Activated CD8-positive, alpha-beta memory T cell treated with anti-CD3 and anti-CD28 coated beads for 1 hour (primary cell): ENCODE measurements at places on chromosomes 3 and 15.

DNA sequence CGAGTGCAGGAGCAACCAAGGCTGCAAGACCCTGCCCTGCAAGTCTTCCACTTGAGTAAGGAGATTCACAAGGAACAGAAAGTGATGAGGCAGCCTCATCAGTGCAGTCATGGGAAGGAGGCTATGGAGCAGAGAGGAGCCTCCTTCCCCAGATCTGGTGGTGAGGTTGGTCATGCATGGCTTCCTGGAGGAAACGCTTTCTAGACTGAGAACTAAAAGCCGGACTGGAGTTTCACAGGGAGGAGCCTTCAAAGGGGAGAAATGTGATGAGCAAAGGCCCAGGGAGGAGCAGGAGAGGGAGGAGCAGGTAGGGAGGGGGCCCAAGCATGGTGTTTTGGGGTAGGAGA, 139.9 kb downstream of the SRGAP3 start:
- DNase-seq, result no peak

- DNase-seq, result no peak
These were observed 89.2 kb downstream of the CORO2B start for GRCh38 chr15:68667800-68668625.

GRCh38 chr15:62647202-62647842, 395.2 kb upstream of the TPM1 start:
- no peak for DNase-seq

DNA sequence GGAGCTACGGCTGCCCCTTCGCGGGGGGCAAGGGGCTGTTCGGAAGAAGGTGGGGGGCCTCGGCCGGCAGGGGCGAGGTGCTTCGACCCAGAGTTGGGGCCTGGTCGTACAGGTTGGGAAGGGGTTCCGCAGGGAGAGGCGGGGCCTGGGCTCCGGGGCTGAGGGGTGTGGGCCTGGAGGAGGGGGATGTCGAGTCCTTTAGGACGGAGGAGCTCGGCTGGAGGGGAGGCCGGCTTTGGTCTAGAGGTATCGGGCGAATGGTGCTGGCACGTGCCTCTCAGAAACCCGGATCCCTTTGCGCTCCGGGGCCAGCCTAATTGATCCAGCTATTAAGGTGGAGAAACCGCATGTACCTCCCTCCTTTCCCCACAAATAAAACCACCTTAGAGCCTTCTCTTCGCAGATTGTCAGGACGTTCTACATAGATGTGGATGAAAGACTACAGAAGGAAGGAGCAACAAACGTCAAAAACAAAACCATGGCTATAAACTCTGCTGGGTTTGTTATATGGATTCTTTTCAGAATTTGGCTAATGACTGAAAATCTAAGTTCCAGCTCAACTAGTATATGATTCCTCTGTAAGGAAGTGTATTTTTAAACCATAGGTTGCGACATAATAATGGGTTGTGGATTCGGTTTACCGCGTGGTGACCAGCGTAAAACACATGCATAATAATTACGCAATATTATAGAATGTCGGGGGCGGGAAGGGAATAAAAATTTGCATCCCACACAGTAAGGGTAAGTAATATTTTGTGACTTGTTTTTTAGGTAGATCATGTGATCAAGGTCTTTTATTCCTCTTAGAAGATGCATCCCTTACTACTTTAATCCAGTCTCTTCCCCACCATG, 644 bp upstream of the NGLY1 start:
- DNase-seq, result no peak

- no peak for DNase-seq
These were observed 118.9 kb upstream of the MBNL1 start for GRCh38 chr3:152149832-152150231.

- no peak for DNase-seq
These were observed 135.0 kb upstream of the PRICKLE2 start for GRCh38 chr3:64360280-64360679.

DNA sequence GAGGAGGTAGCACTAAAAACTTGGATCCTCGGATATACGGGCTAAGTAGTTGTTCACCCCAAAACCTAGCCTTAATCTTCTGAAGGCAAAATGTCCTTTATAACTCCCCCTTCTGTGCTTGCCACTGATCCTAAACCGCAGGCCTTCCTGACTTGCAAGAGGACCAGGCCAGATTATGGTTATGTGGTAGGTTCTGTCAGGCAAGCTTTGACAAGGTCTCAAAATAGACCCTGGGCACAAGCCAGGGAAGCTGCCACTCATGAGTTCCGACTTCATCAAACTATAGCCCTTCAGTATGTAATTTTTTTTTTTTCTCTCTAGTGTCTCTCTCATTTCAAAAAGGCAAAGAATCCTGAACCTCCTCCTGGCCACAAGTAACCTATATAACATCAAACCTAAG, 3.2 kb downstream of the LRRFIP2 start:
- no peak for DNase-seq

DNA sequence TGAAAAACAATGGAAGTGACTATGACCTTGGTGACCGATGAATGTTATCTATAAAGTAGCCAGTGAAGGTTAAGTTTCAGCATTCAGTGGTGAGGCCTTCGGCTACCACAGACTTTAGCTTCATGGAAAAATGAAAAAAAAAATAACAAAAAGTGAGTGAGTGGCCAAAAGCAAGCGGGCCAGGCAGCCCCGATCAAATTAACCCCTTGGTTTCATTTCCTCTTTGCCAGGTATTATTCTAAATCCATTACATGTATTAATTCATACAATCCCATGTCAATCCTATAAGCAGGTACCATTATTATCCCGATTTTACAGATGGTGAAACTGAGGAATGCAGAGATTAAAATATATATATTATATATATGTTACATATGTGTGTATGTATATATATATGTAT, 21.0 kb upstream of the CHCHD6 start:
- DNase-seq, result no peak

DNA sequence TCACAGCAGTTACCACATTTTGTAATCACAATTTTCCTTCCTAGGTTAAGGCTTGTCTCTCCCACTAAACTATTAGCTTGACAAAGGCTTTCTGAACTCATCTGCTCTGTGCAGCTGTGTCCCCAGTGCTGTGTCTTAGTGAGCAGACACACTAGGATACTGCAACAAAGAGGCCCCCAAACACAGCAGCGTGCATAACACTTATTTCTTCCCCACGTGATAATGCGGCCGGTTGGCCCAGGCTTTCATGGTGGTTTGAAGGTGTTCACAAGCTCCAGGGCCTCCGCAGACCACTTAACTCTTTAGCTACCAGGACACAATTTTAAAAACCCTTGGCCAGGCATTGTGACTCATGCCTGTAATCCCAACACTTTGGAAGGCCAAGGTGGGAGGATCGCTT, 2.2 kb upstream of the HDAC11 start:
- DNase-seq, result no peak

GRCh38 chr3:4836516-4836915, 142.7 kb upstream of the BHLHE40 start:
- no peak for DNase-seq

GRCh38 chr3:143119974-143120715, 574 bp downstream of the CHST2 start:
- DNase-seq, result no peak

DNA sequence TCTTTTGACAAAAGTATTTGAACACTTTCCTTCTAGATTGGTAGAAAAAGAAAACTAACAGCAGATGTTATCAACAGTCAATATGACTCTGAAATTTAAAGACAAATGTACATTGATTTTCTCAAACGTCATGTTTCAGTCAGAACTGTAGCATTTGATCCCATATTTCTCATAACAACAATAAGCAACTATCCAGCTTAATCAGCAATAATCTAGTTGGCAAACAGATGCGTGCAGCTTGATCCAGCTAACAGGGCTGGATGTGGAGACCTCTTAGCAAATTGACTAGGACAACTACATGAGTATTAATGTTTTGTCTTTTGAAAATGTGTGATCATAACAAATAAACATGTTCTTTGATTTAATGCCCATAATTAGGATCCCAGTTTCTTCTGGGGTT, 94.0 kb upstream of the STT3B start:
- DNase-seq, result no peak

GRCh38 chr15:78007211-78007931, 70.1 kb downstream of the TBC1D2B start:
- no peak for DNase-seq

DNA sequence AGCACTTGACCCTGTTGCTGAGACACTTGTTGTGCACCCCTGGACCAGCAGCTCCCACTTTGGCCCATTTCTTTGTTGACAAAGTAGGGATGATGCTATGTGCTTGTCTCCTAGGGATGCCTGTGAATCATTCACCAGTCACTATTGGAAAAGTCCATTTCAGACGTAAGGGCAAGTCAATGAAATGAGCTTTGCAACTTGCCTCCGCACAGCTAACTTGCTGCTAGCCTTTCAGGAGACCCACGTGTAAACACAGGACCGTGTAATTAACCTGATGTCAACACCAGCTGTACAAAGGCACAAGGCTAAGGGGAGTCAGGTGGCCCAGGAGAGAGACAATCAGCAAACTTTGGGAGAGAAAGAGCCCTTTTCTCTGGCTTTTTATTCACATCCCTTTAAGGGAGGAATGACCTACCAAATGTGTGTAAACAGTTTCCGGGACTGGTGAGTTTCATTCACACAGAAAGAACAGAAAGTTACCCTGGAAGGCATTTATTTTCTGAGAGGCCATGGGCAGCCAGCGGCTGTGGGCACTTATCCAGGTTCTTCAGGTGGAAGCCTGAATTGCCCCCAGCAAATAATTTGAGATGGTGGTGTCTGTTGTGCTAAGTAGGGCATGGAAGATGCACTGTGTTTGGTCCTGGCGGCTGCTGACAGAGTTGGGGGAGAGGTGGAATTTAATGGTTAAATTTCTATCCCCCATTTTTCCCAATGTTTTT, 54.0 kb downstream of the TIPARP start:
- DNase-seq, result no peak

DNA sequence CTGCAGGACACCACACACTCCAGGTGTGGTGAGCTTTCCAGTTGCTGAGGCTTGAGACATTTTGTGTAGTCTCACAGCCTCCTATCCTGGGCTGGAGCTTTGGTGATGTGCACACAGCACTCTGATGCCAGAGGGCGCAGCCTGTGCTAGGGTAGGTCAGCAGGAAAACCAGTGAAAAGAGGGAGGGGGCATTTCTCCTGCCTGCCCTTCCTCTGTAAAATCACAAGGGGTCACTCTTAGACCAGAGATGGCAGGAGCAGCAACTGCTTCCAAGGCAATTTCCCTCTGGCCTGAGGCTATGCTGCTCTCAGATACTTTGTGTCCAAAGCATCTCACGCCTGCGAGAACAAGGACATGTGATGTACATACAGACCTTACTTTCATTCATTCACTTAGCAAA, 16.5 kb upstream of the MUSTN1 start:
- DNase-seq, result no peak

DNA sequence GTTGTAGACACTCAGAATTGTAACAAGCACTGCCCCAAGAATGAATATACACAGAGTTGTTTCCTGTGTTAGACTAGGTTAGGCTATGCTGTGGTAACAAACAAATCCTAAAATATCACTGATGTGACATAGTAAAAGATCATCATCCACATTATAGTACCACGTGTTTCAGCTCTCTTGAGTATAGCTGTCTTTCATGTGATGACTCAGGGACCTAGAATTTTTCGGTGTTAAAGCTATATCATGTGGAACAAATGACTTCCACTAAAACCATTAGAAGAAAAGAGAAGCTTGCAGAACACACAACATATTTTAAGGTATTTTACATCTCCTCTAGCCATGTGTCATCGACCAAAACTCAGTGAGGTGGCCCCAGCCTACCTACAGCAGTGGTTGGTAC, 307.9 kb upstream of the RBMS3 start:
- DNase-seq, result no peak

- DNase-seq, result no peak
These were observed 94.6 kb downstream of the ZPLD1 start for GRCh38 chr3:102529452-102529851.

DNA sequence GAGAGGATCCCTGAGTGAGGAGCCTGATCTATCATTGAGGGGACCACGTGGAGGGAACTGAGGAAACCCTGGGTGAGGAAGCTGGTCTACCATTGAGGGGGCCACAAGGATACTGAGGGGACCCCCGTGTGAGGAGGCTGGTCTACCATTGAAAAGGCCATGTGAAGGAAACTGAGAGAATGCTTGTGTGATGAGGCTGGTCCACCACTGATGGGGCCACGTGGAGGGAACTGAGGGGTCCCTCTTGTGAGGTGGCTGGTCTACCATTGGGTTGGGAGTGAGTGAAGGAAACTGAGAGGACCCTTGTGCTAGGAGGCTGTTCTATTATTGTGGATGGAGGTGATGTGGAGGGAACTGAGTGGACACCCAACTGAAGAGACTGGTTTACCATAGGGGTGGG, 161.3 kb downstream of the FBLN2 start:
- DNase-seq, result no peak

GRCh38 chr3:48464713-48465221, 18.2 kb downstream of the ATRIP start:
- no peak for DNase-seq

GRCh38 chr3:6421666-6422445, 439.1 kb upstream of the GRM7 start:
- no peak for DNase-seq

DNA sequence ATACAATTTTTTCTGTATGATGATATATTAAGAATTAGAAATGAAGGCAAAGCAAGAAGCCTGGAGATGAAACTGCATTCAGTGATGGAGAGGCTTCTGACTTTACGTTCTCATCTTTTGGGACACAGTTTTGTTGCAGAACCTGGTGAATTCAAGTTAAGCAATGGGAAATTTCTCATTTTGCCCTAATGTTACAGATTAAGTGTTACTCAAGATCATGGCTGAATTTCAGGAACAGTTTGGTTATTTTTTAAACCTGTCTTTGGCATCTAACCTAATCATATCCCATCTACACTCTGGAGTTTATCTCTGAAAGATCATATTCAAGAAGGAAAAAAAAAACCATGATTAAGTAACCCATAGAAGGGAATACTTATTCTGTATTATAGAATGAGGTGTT, 6.0 kb downstream of the NIT2 start:
- no peak for DNase-seq

DNA sequence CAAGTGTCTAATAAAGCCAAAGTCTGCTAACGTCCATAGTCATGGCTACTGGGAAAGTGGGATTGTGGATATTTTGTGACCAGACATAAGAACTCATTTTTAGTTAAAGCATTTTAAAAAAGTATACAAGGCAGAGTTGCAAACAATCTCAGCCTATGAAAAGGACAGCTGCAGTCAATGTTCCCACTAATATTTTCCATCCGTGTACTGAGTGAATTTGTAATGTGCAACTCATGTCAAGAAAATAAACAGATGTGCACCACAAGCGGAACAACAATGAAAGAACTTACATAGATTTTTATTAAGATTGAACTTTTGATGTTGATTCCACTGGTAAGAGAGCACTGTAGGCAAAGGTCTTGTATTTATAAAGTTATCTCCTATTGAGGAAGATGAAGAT, 231.3 kb upstream of the SEMA6D start:
- no peak for DNase-seq

GRCh38 chr3:58631742-58632141, 34.8 kb downstream of the FAM3D start:
- DNase-seq, result no peak

- no peak for DNase-seq
These were observed 30.9 kb upstream of the POLR2M start for GRCh38 chr15:57675481-57676181.

- no peak for DNase-seq
These were observed 46.6 kb downstream of the ZFAND6 start for GRCh38 chr15:80106051-80106450.
